ENCODE measurements at places on chromosomes 16 and 17.

DNA sequence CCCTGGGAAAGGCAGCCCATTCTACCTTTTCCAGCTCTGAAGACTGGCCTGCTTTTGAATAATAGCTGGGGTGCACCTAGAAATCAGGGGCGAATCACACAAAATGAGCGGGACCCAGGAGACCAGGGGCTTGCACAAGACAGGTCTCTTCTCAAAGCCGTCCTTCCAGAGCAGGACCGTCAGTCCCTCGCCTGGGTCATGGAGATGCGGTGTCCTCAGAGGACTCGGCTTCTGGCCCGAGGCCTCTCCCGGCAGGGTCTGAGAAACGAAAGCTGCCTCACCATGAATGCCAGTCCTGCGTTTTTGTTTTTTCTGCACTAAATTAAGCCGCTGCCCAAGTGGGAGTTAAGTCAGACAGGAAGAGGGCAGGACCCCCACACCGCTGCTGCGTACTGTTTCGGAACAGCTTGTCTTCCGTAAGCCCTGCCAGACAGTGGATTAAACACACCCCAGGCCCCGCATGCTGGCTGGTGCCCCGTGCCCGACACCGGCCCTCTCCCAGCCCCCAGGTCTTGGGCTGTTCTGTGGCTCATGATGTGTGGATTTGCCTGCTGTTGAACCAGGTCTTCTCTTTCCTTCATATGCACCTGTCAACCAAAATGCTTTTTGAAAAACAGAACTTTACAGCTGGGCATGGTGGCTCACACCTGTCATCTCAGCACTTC is 142.1 kb upstream of the RPH3AL start:
- no peak overlapping the region for H3K27ac ChIP-seq
- no peaks in the 10 kb centered on the region for H3K4me1 ChIP-seq
- DNase-seq, result no peak
- no peak overlapping the region for H3K4me3 ChIP-seq

DNA sequence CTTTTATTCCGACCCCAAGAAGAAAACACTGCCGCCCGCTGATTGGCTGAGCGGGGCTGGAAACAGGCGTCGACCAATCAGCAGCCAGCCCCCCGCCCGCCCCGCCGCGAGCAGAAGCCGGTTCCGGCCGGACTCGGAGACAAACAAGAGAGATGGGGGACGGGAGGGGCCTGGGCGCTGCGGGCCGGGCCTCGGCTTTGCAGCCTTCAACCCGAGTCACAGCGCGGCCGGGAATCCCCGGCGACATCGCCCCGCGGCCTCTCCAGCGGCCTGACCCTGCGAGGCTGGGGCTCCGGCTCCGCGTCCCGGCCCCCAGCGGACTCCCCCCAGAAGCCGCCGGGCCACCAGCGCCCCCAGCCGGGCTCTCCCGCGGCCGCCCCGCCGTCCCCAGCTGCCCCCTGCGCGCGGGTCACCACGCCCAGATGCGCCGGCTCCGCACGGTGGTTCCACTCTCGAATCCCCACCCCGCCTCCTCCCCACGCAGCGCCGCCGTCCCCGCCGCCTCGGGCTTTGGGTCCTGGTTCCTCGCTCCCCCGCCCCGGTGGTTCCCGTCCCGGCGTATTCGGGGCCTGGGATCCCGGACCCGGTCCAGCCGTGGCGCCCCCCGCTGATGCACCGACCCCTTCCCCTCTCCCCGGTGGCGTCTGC is 346 bp upstream of the SLC43A2 start:
- peak; percentile 82 for DNase-seq
- peaks cover 13% of the 10 kb centered on the region for H3K4me1 ChIP-seq
- H3K27ac ChIP-seq, result peak overlapping the region; percentile 65
- H3K36me3 ChIP-seq, result no peaks in the 10 kb centered on the region
- peak overlapping the region; percentile 85 for H3K4me3 ChIP-seq

DNA sequence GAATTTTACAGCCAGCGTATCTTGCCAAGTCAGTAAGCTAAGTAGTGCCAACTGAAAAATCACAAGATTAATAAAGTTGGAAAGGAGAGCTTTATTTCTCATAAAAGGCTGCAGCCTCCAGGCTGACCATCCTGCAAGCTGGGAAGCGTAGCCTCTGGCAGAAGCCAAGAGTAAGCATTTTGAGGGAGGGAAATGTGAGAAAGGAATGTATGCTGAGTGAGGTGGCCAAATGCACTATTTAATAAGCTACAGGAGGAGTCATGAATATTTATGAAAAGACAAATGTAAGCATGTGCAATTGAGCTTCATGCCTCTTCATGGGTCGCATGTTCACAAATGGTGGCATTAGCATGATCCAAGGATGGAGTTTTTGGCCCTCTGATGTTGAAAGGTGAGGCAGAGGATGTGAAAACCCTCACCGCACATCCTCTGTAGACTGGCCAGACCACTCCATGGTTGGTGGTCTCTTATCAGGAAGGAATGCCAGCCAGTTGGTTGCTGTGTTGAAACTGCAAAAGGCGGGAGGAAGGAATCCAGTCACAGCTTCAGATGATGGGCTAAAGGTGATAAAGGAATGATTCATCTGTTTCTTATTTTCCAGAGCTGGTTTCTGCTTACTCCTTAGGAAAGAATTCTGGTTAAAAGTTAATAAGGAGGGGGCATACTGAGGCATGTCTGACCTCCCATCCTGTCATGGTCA is 9.2 kb downstream of the KRT33B start:
- no peaks in the 10 kb centered on the region for H3K27me3 ChIP-seq
- H3K4me1 ChIP-seq, result peaks cover 7% of the 10 kb centered on the region
- H3K36me3 ChIP-seq, result no peaks in the 10 kb centered on the region
- DNase-seq, result no peak
- no peak overlapping the region for H3K4me3 ChIP-seq

- H3K4me3 ChIP-seq, result no peak overlapping the region
- H3K27me3 ChIP-seq, result no peaks in the 10 kb centered on the region
- no peak for DNase-seq
- peaks cover 9% of the 10 kb centered on the region for H3K4me1 ChIP-seq
- no peaks in the 10 kb centered on the region for H3K36me3 ChIP-seq
Observed at GRCh38 chr17:49783071-49783715, 5.3 kb upstream of the KAT7 start.

GRCh38 chr17:80844418-80844990 is 147.1 kb upstream of the CHMP6 start:
- no peak for DNase-seq
- H3K4me3 ChIP-seq, result no peak overlapping the region
- no peak overlapping the region for H3K27ac ChIP-seq

DNA sequence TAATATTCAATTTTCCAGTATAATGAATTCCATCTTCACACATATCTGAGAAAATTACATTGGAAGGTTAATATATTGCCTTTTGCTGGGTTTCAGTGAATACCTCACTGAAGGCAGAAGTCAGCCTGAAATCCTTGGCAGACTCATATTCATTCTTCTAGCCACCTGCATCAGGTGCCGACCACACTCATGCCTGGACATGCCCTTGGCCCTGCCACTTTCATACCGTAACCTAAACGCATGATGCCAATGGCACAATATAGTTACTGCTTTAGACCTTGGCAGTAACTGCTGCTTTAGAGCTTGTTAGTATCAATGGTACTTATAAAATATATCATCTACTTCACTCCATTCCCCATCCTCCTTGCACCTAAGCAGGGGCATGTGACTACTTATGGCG is 817.6 kb upstream of the CDH8 start:
- H3K4me3 ChIP-seq, result no peak overlapping the region
- H3K36me3 ChIP-seq, result no peaks in the 10 kb centered on the region
- no peak overlapping the region for H3K27ac ChIP-seq
- H3K4me1 ChIP-seq, result no peaks in the 10 kb centered on the region
- no peak for DNase-seq
- H3K27me3 ChIP-seq, result no peaks in the 10 kb centered on the region
